Stimulated activated CD4-positive, alpha-beta T cell treated with anti-CD3 and anti-CD28 coated beads, Interleukin-12 subunit alpha, Interleukin-12 subunit beta, amount 100 ng/mL, for 4 hours (primary cell): ENCODE measurements at places on chromosomes 4 and X.

- no peak for DNase-seq
Measured at GRCh38 chrX:129750971-129751370, 12.2 kb downstream of the XPNPEP2 start.

DNA sequence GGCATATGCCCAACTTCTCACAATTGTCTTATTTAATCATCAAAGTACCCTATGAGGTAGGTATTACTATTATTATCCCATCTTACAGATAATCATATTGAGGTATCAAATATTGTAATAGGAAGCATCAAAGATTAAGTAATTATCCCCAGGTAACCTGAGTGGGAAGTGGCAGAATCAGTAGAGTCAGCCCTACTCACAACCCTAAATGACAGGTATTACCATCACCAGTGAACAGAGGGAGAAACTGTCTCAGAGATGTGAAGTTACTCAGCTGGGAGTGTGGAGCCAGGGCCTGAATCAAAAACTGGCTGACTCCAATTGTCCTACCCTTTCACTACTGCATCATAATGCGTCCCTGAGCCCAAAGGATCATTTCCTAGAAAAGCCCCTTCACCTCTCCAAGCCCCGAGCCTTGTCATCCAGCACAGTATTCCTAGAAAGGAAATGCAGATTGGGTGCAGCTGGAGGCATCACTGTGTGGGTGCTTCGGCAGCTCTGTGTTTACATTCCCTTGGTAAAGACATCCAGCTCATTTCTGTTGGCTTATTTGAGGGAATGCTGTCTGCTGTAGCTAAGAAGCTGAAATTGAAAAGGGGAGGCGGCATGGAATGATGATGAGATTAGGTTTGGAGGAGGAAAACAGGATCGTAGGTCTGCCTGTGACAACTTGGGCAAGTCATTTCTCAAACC is 72.8 kb downstream of the DHX15 start:
- DNase-seq, result no peak

DNA sequence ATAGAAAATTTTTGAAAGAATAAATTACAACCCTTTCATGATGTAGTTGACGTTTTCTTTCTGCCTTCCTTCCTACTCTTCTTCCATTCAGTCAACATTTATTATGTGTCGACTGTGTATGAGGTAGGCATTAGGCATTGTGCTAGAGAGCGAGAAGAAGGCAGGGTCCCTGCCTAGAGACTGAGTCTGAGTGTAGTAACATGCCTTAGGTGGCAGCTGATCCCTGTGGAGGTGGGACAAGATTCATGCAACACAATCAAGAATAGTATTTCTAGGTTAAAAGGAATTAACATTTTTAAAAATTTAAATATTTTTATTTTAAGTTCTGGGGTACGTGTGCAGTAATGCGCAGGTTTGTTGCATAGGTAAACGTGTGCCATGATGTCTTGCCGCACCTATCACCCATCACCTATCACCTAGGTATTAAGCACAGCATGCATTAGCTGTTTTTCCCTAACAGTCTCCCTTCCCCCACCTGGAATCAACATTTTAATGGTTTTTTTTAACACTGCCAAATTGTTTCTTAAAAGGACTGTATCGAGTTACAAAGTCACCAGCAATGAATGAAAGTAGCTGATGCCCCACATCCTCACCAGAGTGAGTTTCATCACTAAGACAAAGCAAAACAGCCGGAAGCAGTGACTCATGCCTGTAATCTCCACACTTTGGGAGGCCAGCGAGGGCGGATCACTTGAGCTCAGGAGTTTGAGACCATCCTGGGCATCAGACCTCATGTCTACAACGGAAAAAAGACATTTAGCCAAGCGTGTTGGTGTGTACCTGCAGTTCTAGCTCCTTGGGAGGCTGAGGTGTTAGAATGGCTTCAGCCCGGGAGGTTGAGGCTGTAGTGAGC is 84.0 kb downstream of the WWC2 start:
- DNase-seq, result no peak

GRCh38 chr4:134027931-134028330 is 173.7 kb downstream of the PABPC4L start:
- no peak for DNase-seq

DNA sequence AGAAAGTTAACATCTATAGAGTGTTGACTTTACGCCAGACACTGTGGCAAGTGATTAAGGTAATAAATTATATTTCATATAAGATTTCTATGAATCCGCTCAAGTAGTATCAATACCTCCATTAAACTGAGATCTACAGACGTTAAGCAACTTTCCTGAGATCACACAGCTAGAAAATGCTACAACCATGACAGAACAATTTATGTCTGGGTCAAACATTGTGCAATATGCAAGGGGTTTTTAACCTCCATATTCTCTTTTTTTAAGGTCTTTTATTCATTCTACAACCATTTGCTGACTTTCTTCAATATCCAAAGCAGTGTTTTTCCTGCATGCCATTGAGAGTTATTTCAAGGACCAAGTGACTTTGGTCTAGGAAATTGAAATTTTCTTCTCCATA is 10.9 kb downstream of the ASB5 start:
- DNase-seq, result no peak

DNA sequence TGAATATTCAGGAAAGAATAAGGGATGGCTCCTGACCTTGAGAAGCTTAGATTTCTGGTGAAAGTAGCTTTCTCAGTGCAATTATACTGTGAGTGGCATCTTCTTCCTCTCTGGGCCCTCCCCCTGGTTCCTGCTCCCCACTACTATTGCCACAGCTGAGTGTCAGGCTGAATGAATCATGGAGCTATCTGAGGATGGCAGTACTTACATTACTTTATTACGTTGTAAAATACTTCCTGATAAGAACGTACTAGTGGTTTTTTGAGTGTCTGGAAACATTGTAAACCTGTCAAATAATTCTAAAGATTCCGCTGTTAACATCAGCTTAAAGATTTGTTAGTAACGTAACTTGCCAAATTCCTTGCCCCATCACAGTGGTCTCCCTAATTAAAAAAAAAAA is 36.2 kb downstream of the ARHGAP10 start:
- DNase-seq, result no peak

- DNase-seq, result no peak
Measured at GRCh38 chrX:136725441-136726104, 55.2 kb downstream of the ARHGEF6 start.

- no peak for DNase-seq
Measured at GRCh38 chrX:10483191-10483831, 137.1 kb downstream of the MID1 start.

- DNase-seq, result no peak
Measured at GRCh38 chr4:72531768-72532290, 37.2 kb downstream of the ADAMTS3 start.

GRCh38 chrX:131746491-131746968 is 202.7 kb downstream of the OR13H1 start:
- DNase-seq, result no peak

DNA sequence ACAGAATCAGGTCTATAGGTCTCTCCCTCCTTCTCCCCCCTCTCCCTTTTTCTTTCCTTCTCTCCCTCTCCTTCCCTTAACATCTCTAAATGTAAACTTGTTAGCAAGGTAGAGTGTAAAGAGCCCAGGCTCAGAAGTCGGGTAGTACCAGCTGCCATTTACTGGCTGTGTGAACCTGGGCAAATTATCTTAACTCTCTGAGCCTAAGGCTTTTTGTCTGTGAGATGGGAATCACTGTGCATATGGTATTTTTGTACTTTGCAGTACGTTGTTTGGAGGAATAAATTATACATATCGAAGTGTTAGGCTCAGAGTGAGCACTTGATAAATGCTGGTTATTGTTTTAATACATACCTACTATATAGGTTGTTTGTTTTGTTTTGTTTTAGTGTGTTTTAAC is 154.0 kb downstream of the RBMX2 start:
- DNase-seq, result no peak

- no peak for DNase-seq
Measured at GRCh38 chr4:69049860-69050259, 46.4 kb upstream of the UGT2B7 start.

DNA sequence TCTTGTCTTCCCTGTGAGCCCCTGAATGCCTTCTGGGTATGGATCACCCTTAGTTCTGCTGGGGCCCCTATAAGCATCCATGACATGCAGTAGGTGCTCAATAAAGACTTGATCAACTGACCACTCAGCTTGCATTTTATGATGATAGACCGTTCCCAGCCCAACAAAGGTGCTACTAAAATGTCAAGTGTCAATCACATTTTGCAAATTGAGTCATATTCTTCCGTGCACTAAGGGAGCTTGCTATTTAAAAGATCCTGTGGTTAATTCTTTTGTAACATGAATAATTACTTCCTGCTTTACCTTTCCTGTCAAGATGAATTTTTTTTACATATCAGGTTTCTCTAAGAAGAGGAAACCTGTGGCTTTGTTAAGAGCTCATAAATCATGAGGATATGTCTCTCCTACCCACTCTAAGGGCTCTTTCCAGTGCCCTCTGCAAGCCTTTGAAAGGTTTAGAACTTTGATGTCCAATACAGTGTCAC is 47.6 kb downstream of the SH3KBP1 start:
- DNase-seq, result no peak

- DNase-seq, result no peak
Measured at GRCh38 chr4:182137343-182137742, 105.9 kb upstream of the TENM3 start.

DNA sequence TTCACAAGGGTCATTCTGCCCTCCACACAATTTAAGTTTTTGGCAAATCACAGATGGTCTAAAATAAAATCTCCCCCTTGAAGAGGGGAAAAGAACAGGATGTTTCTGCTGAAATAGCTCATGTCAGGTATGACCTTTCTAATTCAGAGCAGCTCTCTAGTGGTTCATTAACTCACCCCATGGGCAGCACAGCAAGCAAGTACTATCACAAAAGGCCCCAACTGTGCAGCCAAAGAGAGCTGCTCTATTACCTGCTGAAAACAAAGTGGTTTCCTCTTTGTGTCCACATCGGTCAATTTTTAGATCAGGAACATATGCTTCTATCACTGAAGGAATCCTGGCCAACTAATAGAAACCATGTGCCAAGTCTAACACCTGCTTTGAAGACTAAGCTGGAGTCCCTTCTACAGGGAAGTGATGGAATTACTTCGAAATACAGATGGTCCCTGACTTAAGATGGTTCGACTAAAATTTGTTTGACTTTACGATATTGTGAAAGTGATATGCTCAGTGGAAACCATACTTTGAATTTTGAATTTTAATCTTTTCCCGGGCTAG is 164.3 kb downstream of the ENOX2 start:
- DNase-seq, result no peak

DNA sequence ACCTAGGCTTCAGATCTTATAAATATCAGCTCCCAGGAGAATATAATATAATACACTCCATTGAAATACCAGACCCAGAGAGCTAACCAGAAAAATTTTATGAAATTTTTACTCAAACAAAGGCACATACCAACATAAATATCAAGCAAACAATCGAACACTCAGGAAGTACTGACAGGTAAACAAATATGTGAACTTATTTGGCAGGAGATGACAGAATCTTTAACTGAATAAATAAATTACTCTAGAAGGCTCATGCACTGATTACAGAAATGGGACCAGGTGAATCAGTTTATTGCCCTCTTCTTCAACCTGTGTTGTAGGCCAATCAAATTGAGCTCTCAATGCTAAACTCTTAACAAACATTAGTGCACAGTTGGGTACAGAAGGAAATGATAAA is 225.2 kb upstream of the PABPC4L start:
- DNase-seq, result no peak

- peak; percentile 2 for DNase-seq
Measured at GRCh38 chr4:37825968-37826294, 555 bp upstream of the PGM2 start.

DNA sequence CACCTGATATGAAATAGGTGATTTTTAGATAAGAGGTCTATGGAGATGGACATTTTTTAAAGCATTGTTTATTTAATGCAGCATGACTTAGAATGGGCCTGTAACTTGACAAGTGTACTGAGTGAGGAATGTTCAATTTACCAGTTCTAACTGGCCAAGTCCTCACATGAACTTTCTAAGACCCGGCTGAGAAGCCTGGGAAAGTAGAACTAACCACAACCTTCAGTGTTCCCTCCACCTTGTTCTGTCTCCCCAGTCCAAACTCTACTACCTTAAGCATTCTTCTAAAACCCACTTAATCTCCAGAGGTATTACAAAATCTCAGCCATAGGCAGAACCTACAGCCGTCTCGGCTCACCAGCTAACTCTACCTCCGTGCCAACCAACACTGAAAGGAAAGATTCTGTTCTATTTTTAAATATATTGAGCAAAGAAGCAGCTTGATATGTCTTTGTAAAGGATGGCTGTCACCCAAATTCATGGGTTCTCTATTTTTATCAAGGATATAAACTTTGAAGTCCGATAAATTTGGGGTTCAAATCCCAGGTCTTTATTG is 6.8 kb downstream of the PPARGC1A start:
- no peak for DNase-seq

DNA sequence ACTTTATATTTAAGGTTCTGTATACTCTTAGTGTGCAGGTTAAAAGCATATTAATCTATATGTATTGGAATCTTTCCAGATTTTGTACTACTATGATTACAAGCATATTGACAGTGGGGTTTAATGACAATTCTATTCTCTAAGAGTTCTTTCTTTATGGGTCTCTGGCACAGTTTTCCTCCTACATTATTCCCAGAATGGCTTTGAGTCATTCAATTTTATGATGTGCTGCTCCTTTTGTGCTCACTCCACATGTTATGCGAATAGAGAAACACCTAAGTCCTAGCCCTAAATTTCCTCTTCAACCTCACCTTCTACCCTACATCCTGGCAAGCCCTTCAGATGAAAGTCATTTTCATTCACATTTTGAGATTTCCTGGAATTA is 209.9 kb upstream of the DIAPH2 start:
- no peak for DNase-seq

GRCh38 chr4:55157559-55158277 is 32.3 kb upstream of the KDR start:
- DNase-seq, result no peak

DNA sequence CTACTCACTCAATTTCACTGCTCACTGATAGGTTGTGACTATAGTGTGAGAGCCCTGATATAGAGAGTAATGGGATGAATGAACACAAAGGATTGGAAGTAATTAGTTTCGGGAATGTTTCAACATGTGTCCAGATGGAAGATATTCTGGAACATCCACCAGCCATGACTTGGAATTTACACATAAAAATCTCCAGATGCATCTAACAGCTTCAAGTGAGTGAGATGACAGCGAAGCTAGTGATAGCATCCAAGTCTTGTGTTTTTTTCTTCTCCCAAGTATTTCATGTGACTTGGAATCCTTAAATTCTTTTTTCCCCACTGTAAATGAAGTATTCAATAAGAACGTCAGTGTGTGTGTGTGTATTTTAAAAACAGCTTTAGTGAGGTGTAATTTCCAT is 82.1 kb downstream of the CLDN34 start:
- no peak for DNase-seq

- no peak for DNase-seq
Measured at GRCh38 chr4:2370597-2371320, 47.7 kb downstream of the ZFYVE28 start.
